ENCODE measurements at places on chromosomes 13 and 19.

GRCh38 chr13:60922576-60923231 is 492.9 kb downstream of the PCDH20 start:
- DNase-seq = no peak

DNA sequence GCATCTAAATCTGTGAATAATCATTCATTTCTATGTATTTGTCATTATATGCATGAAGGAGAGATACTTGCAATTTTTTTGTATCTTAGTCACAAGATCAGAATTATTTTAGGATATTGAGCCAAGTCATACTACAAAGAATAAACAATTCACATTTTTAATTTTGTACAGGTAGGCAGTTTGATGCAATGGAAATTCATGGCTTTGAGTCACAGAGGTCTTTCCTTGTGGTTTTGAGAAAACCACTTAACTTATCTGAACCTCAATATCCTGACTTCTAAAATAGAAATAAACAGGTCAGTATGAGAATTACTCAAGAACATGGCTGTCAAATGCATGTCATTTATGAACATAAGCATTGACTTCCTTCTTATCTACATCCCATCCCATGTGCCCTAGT is 221.4 kb upstream of the SLC10A2 start:
- DNase-seq = no peak

- DNase-seq = no peak
Observed at GRCh38 chr13:78054157-78054556, 135.5 kb upstream of the EDNRB start.

GRCh38 chr13:35283856-35284255 is 192.6 kb downstream of the MAB21L1 start:
- DNase-seq = peak; percentile 24

DNA sequence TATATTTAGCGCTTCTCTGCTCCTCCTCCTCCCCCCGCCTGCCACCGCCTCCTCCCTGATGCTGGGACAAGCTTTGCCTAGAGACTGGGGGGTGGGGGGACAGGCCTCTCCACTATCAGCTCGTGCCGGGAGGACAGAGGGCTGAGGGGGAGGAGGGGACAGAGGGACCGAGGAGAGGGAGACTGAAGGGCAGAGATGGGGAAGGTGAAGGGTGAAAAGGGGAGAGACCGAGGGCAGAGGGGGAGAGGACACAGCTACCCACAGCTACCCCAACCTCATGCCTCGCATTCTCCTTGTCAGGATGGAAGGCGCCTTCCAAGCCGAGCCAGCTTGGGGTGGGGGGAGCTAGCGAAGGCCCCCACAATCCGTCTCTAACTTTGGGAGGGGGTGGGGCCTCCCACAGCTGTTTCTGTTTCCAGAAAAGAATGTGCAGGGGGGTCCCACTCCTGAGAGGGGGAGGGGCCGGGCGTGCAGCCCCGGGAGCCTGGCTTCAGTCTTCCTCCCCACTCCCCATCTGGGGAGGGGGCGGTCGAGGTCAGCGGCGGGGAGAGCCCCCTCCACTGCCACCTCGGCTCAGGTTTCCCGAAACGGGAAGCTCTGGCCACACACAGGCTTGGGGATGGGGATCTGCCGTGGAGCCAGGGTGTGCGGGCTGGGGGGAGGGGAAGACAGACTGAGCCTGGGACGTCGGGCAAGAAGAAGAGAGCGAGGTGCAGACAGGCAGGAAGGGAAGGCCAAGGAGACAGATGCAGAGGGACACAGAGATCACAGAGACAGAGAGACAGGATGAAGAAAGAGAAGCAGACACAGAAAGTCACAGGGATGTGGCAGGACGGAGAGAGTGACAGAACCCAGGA is 1.6 kb downstream of the DACT3 start:
- DNase-seq = peak; percentile 57

- DNase-seq = peak; percentile 65
Observed at GRCh38 chr19:18785179-18786124, 5.7 kb downstream of the COMP start.

DNA sequence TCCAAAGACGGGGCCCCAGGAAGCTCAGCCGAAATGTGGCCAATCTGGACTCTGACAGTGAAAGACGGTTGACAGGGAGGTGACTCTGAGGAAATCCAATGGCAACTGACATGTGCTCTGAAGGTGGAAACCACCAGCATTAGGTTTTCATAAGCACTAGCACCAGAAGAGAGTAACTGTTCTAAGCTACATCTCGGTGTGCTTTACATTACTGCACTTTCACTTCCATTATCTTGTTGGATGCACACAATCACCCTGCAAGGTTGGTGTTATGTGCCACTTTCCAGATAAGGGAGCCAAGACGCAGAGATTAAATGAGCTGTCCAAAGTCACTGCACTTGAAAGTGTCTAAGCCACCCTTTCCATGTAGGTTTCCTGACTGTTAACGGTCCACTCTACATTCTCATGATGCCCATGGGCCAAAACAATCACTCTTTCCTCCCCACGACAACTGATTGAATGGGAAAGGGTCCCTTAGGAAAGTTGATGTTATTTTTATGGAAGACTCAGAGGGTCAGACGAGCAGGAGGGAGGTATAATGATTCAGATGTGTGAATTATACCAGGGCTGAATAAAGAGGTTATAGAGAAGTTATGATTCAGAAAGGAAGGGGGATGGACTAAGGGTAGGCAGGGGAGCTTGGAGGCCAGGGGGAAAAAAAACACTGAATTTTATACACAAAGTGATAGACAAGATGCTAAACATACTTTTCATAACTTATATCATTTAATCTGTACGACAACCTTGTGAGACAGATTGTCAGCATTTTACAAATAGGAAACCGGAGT is 52.8 kb downstream of the RUBCNL start:
- DNase-seq = no peak

GRCh38 chr13:32136061-32136460 is 104.5 kb downstream of the FRY start:
- DNase-seq = peak; percentile 63

GRCh38 chr19:44055870-44056269 is 4.0 kb downstream of the ZNF223 start:
- no peak for DNase-seq

GRCh38 chr13:113357529-113357928 is 6.4 kb downstream of the GRTP1 start:
- DNase-seq = no peak
